Foreskin keratinocyte (primary cell): ENCODE measurements at places on chromosomes 7 and 10.

DNA sequence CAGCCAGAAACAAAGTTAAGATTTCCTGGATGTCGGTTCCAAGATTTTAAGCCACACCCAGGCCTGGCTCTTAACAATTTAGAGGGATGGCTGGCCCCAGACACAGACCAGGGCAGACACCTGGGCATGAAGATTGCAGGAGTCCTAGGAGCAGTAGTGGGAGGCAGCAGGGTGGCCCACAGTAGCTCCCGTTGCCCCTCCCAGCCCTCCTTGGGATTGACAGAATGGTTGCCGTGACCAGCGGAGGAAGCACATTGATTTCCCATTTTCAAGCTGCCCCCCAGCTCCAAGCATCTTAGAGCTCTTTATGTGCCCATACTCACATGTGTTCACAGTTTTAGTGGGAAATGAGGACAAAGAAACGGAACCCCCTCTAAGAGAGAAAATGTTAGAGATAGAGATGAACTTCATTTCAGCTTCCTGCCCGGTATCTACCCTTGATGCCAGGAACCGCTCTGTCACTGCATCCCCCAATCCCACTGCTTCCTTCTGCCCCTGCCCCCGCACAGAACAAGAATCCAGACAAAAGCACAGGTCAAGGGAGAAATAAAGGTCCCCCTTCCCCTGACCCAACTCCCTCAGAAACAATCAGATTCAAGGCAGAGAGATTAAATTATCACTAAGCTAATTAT lies 101.1 kb downstream of the PLXNA4 start:
- no peak for DNase-seq

GRCh38 chr10:21399392-21400035 lies 126.0 kb downstream of the SKIDA1 start:
- peak; percentile 97 for DNase-seq

- no peak for DNase-seq
Measured at GRCh38 chr10:46247808-46248569, 38.8 kb upstream of the ANTXRL start.

DNA sequence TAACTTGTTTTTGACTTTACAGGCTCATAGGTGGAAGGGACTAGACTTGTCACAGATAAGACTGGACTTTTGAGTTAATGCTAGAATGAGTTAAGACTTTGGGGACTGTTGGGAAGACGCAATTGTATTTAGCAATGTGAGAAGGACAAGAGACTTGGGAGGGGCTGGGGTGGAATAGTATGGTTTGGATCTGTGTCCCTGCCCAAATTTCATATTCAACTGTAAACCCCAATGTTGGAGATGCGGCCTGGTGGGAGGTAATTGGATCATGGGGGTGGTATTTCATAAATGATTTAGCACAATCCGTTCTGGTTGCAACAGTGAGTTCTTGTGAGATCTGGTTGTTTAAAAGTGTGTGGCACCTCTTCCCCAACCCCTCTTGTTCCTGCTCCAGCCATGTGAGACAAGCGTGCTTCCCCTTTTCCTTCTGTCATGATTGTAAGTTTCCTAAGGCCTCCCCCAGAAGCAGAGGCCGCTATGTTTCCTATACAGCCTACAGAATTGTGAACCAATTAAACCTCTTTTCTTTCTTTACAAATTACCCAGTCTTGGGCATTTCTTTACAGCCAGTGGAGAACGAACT lies 22.6 kb downstream of the RNF216 start:
- no peak for DNase-seq

- DNase-seq: no peak
Measured at GRCh38 chr10:110651044-110651958, 7.2 kb downstream of the RBM20 start.

GRCh38 chr10:89305766-89306433 lies 4.1 kb downstream of the IFIT2 start:
- DNase-seq: no peak

GRCh38 chr7:55387062-55387965 lies 22.2 kb downstream of the LANCL2 start:
- peak; percentile 8 for DNase-seq

GRCh38 chr10:130180416-130180815 lies 44.2 kb downstream of the GLRX3 start:
- DNase-seq: no peak

- no peak for DNase-seq
Measured at GRCh38 chr10:19848226-19848985, 32.2 kb downstream of the PLXDC2 start.

- DNase-seq: peak; percentile 6
Measured at GRCh38 chr7:156473476-156474240, 166.9 kb upstream of the RNF32 start.

GRCh38 chr10:74208997-74209396 lies 58.0 kb downstream of the ADK start:
- DNase-seq: peak; percentile 36

- DNase-seq: no peak
Measured at GRCh38 chr7:150451097-150451793, 815 bp downstream of the GIMAP8 start.

DNA sequence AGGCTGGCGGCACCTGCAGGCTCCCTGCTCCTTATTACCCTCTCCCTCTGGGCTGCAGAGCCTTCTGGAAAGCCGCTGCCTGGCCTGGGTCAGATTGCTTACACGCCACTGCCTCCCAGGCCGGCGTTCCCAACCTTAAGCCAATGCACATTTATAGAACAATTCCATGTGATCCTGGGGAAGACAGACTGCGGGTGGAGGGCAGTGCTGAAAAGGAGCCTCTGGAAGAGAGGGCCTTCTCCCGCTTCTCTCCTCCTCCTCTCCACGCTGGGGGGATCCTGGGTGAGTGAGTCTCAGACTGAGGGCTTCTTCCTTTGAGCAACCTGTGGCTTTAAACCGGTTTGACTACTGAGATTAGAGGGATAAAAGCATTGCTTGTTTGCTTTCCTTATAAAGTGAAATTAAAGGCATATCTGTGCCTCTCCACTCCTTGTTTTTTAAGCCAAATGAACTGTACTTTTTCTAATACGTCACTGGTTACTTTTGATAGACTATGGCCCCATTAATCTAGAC lies 5.5 kb downstream of the TACC2 start:
- no peak for DNase-seq

GRCh38 chr10:45439873-45440272 lies 65.9 kb downstream of the ALOX5 start:
- DNase-seq: no peak

DNA sequence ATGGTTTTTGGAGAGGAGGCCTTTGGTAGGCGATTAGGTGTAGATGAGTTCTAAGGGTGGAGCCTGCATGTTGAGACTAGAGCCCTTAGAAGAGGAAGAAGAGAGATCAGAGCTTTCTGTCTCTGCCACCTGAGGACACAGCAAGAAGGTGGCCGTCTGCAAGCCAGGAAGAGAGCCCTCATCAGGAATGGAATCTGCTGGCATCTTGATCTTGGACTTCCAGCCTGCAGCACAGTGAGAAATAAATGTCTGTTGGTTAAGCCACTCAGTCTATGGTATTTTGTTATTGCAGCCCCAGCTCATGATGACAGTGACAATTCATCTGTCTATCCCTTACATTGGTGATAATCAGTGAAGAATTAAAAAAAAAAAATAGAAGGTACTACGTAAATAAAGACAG lies 335.2 kb downstream of the PRPF18 start:
- DNase-seq: no peak

GRCh38 chr7:19709249-19709578 lies 377 bp upstream of the POLR1F start:
- no peak for DNase-seq

DNA sequence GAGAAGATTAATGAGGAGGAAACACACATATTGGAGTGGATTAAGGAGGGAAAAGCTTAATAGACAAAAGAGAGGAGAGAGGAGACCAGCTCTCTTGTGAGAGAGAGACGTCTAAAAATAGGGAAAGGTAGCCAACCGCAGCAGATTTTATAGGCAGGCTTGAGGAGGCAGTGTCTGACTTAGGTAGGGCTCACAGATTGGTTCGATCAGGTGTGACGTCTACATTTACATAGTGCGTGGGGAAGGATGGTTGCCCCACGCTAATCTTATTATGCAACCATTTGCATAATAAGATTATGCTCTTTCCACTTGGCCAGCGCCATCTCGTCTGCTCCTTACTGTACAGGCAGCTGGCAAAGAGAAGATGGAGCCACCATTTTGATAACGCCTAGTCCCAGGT lies 122.0 kb downstream of the MARCHF5 start:
- no peak for DNase-seq

DNA sequence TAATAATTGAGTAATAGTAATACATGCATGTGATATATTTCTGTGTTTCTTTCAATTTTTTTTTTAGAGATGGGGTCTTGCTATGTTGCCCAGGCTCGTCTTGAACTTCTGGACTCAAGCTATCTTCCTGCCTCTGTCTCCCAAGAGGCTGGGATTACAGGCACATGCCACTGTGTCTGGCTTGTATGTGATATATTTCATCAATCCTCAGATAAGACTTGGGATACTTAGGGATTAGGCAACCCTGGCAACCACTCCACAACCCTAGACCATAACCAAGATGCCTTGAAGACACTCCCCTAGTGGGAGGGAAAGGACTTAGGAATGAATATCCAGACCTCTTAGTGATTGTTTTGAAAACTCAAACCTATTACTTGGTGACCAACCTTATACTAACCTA lies 154.8 kb downstream of the CCDC3 start:
- no peak for DNase-seq

DNA sequence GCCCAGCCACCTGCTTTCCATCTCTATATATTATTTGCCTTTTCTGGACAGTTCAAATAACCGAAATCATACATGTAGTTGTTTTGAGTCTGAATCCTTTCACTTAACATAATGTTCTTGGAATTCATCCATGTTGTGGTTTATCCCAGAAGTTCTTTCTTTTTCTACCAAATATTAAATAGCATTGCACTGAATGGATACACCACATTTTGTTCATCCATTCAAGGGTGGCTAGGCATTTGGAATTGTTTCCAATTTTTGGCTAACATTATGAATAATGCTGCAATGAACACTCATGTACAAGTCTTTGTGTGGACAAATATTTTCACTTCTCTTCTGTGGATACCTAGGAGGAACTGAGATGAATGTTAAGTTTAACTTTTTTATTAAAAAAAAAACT lies 18.0 kb downstream of the DNAJC1 start:
- DNase-seq: no peak

DNA sequence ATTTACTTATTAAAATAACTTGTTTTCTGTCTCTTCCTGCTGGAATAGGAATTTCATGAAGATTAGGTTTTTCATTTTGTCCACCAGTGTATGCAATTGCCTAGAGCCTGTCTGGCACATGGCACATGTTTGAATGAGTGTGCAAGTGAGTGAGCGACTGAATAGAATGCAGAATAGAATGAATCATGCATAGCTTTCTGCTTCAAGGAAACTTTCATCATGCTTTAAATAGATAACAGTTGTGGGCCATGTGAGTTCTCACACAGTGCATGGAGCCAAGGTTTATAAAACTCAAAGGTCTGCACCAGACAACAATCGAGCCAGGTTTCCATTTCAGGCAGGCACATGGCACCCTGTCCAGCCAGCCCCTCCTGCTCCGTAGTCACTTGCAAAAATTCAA lies 74.2 kb upstream of the HECW1 start:
- peak; percentile 30 for DNase-seq

GRCh38 chr7:105213611-105214010 lies 175.1 kb downstream of the SRPK2 start:
- no peak for DNase-seq

DNA sequence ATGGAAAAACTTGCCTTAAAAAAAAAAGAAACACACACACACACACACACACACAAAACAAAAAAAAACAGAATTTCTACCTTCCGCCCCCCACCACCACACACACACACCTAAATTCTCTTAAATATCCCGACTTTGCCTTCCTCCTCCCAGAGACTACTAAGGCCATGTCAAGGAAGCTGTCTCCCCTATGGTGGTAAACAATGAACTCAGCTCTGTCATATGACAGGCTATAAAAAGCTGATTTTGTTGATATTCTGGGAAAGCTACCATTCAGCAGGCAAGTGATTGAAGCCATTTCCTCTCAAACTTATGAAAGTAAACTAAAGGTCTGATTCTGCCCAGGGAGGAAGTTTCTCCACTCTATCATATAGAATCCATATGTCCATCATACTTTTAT lies 471.0 kb downstream of the GFRA1 start:
- DNase-seq: no peak

DNA sequence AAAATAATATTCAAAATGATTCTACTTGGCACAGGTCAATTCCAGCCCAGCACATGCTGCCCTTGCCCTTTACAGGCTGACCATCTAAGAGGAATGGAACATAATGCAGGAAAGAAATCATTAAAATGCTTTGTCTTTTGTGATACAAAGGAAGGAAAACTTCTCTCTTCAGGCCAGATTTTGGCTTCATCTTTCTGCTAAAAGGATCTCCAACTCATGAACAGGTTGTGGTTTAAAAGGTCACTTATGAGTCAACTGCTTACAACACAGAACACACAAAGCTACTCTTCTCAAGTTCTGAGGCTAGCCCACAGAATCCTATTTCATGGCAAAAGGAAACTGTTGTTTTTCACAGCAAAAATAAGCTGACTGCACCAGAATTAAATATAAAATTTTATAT lies 197.1 kb downstream of the DOCK4 start:
- DNase-seq: peak; percentile 41

GRCh38 chr10:4894335-4894734 lies 68.3 kb downstream of the AKR1E2 start:
- DNase-seq: no peak

GRCh38 chr7:35267411-35267810 lies 13.5 kb upstream of the TBX20 start:
- no peak for DNase-seq

DNA sequence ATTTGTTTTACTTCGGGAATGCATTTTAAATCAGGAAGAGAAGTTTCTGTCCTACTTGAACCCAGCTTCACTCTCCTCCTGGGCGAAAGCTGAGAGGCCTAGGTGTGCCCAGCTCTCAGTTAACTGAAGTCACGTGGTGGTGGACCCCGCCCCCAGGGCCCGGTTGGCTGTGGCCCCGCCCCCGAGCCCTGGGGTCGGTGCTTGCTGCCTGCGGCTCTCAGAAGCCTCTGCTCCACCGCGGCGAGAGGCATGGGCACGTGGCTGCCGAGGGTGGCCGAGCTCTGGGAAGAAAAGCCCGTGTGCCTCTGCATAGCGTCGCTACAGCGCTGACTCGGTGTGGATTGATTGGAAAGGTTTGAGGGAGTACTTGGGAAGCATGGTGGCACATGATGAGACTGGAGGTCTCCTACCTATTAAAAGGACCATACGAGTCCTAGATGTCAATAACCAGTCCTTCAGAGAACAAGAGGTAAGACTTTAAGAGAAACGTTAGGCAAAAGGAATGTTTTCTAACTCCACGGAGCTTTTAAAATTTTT lies 34.1 kb downstream of the NET1 start:
- DNase-seq: peak; percentile 93
